ENCODE measurements at places on chromosomes 5 and 9.

DNA sequence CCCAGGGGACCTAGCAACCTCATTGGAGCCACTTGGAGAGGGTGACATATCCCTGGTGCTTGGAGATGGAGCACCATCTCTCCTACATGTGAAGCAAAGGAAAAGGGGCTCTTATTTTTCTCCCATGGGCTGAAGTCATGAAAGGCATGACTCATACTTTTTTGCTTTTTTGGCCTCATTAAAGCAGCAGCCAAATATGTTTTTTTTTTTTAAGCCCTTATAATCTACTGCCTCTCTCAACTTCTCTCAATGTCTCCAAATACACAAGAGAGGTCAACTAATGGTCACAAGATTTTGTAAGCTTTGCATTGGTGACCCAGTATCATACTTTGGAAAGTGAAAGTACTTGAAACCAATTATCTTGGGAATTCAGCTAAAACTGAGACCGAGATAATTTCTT, 1.6 kb upstream of the CFAP90 start:
- DNase-seq = no peak

DNA sequence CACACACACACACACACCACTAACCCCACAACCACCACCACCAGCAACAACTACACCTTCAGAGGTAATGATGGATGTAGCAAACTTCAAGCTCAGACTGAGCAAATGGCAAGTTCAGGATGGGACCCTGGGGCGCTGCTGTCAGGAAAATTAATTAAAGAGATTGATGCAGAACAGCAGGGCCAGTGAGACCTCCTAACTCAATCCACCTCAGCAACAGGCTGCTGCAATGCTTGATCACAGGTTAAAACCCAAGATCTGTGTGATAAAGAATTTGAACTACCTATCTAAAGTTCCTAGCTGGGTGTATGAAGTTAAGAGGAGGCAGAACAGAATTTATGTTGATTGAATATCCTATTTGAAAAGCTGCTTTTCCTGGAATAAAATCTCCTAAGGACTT, 140.3 kb upstream of the FER start:
- no peak for DNase-seq

DNA sequence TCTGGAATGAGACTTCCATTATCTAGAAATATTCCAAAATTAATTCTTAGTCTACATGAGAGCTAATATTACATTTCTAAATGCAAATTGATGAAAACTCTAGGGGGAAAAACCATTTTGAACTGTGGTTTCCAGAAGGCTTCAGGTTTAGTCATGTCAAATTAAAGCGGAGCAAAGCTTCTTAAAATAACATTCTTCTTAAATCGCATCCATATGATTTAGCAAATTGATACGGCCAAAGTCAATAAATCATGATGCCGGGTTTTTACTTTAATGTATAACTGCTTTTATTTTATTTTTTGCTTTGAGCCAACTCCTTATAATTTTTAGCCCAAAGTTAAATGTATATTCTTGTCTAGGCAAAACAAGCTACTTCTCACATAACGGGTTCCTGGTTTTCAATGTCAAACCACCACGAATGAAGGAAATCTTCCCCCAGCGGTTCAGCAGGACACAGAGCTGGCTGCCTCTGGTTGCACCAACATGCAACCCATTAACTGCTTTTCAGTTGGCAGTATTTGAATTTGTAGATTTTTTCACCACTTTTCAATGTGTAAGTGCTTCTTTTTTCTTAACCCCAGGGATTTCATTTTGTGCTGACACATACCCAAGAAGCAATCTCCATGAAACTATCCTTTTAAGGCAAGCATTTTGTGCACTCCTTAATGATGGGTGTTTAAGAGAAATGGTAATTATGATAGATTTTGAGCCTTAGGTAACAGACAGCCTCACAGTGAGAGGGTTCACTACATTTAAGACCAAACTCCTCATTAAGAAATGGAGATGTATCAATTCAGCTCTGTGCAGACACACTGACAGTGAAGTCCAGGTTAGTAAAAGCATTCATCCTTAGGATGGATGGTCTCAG, 35.5 kb downstream of the EFNA5 start:
- DNase-seq = no peak

DNA sequence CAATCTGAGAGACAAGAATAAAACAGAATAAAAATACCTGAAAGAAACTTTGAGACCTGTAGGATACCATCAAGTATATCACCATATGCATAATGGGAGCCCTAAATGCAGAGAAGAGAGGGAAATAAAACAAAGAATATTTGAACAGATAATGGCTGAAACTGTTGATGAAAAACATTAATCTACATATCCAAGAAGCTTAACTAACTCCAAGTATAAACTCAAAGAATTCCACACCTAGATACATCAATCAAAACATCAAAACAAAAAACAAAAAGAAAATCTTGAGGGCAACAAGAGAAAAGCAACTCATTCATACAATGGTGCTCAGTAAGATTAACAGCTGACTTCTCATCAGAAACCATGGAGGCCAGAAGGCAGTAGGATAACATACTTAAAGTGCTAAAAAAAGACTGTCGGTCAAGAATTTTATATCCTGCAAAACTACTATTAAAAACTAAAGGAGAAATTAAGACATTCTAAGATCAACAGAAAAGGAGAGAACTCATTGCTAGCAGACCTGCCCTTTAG, 101.6 kb downstream of the FOXD1 start:
- DNase-seq = no peak

DNA sequence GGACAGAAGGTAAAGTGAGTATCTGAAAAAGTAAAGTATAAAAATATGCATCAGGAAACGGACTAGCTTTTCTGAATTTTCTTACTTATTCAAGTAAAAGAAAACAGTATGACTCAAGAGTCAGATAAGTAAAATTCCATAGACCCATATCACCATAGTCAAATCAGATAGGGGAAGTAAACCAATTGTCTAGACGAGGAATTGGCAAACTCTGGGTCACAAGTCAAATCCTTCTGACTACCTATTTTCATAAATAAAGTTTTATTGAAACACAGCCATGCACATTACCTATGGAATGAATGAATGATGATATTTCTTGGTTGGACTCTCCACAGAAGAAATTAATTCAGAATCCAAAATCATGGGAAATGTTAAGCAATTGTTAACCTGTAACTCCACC, 59.1 kb upstream of the TMC1 start:
- no peak for DNase-seq

DNA sequence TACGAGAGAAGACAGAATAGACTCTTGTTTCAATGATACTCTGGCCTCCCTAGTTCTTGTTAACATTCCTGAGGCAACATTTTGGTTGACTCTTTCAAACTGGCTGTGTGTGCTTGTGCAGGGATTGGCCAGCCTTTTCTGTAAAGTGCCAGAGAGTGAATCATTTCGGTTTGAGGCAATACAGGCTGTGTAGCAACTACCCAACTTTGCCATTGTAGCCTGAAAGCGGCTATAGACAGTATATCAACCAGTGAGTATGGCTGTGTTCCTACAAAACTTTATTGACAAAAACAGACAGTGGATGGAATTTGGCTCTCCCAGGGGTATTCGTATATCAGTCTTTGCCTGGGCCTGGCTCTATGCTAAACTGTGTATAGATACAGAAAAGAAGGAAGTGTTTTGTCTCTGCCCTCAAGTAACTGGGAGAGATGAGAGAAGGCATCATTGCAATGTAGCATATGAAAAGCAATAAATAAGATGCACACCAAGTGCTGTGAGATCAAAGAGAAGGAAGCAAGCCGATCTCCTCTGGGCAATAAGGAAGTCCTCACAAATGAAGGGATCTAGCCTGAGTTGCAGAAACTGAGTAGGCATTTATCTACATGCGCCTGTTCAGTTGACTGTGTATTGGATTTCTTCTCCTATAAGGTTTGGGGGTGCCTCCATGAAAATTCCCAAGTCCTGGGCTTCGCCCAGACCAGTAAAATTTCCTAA, 568.0 kb upstream of the KLF4 start:
- DNase-seq = no peak

Data from CD4-positive, alpha-beta T cell treated with Interleukin-15 for 4 hours (primary cell).